ENCODE measurements at places on chromosomes 2 and 18.

- DNase-seq, result no peak
Measured at GRCh38 chr2:111100765-111101162, 19.9 kb upstream of the BCL2L11 start.

DNA sequence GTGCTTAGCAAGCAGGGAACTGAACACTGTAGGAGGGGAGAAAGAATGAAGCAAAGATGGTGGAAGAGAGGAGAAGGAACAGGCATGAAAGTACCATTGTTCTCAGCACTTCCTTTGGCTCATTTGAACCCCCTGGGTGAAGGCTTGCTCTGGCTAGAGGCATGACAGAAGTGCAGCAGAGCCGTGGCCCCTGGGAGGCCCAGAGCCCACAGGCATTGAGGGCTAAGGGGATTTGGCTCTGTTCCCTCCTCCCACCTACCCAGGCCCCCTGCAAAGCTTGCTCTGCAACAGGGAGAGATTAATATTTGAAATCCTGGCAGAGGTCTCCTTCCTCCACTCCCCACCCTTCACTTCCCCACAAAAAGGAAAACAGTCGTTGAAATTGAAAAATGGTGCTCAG is 262.6 kb downstream of the CELF4 start:
- no peak for DNase-seq

- DNase-seq, result no peak
Measured at GRCh38 chr2:53510401-53510800, 257.2 kb upstream of the CHAC2 start.

DNA sequence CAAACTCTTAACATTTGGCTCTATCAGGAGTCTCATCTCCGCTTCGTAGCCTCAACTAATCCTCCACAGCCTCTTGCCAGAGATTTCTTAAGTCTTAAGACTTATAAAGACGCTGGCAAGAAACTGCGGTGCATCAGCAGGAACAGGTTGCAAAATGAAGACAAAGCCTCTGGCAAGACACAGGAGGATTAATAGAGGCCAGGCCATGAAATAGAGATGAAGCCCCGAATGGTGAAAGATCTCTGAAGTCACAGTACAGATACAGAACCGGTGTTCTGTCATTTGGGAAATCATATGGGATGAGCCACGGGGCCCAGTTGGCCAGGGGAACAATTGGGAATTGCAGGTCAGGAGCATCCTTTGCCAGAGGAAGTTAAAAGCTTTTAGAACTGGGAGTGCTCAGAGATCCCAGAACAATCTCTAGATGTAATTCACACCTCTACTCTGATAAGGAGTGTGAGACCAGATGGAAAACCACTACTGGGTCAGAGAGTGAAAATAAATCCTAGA is 190.9 kb upstream of the FOSL2 start:
- no peak for DNase-seq

DNA sequence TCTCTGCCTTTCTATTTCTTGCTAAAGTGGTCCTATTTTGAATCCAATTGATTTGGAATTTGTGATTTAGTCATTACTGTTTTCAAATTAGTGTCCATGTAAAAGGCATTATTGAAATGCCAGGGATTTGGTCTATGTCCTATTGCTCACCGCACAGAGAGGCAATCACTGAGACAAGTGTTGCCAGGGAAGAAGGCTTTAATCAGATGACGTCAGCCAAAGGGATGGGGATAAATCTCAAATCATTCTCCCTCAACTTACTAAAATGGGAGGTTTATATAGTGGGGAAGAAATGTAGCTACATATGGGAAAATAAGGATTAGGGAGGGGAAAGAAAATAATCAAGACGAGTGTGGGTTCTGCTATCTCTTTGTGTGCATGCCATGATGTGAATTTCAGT is 9.6 kb downstream of the SERPINB12 start:
- DNase-seq, result no peak

- peak; percentile 10 for DNase-seq
Measured at GRCh38 chr2:114729026-114729425, 286.6 kb downstream of the DPP10 start.

DNA sequence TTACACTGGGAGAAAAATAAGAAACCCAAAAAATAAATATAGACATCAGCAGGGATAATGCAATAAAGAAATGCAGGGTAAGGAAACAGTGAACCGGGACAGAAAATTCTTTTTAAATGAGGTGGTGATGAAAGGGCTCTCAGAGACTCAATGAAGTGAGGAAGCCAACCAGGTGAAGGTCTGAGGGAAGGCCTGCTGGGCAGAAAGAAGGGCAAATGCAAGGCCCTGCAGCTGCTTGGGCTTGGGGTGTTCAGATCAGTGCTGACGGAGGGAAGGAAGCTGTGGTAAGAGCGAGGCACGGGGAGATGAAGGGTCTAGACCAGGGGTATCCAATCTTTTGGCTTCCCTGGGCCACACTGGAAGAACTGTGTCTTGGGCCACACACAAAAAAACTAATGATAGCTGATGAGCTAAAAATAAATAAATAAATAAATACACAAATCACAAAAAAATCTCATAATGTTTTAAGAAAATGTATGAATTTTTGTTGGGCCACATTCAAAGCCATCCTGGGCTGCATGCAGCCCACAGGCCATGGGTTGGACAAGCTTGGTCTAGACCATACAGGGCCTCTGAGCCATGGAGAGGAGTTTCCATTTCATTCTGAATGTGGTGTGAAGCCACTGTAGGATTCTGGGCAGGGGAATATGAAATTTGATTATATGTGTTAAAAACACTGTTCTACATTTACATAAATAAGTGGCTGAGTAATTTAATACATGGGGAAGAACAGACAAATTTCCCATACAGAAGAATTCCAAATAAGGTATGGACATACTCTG is 96.3 kb upstream of the DNMT3A start:
- DNase-seq, result no peak

DNA sequence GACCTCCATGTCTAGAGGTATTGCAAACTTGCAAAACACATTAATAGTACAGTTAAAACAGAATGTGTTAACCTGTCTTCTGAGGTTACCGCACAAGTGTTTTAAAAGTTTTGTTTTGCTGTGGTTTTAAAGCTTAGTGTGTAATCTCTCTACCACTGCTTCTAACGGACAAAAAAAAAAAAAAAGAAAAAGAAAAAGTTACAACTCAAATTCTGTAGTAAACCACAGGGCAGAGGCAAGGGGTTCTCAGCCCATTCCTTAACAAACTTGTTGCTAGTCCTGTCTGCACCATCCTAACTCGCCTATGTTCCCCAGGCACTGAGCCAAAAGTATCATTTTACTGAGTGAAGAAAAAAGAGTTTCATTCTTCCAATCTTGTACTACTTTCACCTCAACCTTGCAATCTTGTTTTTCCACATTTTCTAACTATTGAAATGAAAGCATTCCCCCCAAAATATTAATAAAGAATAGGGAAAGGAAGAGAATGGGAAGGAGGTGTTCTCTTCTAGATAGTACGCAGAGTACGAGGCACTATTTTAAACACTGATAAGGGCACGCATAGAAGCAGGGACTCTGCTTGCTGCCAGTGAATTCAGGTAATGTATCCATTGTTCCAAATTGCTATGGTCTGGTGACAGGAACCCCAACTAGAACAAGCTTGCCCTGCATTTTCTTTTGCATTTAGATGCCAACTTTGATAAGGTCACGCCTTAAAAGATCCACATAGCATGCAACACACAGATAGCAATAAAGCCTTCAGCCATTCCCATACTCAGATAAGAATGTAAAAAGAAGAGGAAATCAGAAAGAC is 47.1 kb downstream of the IKZF2 start:
- no peak for DNase-seq

GRCh38 chr2:241391892-241392665 is 36.0 kb downstream of the FARP2 start:
- no peak for DNase-seq

- no peak for DNase-seq
Measured at GRCh38 chr2:240649331-240649730, 24.1 kb downstream of the GPR35 start.

DNA sequence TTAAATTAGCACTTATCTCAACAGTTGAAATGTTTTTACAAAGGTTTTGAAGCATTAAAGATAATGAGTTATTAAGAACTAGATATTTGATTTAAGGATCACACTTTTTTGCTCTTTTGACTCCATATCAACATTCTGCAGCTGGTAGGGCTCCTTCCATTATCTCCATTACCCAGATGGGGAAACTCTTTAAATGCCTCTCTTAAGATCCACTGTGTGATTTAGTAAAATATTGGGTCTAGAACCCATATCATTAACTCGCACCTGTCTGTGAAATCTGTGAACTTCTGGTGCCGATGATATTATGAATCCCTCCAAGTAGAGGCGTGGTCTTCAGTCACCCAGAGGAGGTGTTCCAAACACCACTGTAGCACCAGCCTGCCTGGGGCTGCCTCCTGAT is 466.2 kb downstream of the TSN start:
- DNase-seq, result no peak

- no peak for DNase-seq
Measured at GRCh38 chr18:79519751-79520477, 124.2 kb downstream of the NFATC1 start.

DNA sequence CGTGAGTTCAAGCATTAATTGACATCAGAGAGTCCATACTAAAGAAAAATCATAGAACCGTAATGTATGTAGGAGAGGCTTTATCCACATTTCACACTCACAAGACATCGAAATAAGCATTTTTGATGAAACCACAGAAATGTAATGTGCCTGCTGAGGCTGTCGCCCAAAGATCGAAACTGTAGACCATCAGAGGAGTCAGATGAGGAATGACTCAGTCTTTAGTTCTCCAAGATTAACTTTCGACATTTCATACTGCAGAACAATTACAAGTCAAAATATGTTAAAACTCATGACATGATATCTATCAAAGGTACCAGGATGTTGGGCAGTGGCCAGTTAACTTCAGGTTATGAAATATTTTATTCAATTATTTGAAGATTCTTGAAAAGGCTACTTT is 79.6 kb downstream of the RAB31 start:
- DNase-seq, result no peak

DNA sequence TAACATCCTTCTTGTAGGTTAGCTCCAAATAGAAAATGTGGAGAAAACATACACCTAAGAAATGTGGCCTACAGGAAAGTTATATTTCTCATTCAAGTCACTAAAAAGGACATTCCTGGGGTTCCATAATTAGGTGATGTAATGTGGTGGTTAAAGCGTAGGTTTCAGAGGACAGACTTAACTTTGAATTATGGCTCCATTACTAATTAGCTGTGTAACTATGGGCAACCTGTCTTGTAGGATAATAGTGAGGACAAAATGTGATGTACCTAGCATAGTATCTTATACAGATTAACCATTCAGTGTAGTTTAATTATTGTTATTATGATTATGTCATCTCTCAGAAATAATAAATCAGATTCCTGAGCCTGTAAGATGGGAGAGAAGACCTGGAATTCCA is 602.5 kb downstream of the TSN start:
- DNase-seq, result no peak

- DNase-seq, result no peak
Measured at GRCh38 chr2:5596868-5597267, 95.3 kb upstream of the SOX11 start.

DNA sequence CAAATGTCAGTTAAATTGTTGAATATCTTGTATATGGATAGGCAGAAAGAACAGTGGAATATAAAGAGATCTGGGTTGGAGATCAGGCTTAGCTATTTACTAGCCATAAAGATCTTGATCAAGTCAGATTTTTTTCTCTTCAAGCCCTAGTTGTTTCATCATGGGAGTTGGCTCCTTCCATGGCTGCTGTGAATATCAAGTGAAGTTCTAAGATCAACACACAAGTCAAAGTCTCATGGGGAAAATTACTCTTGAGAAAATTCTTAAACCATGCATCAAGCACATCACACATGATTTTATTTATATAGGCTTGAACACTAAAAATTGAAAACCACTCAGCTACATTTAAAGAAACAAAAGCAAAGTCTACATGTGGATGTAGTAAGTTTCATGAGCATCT is 79.8 kb downstream of the C1D start:
- no peak for DNase-seq

DNA sequence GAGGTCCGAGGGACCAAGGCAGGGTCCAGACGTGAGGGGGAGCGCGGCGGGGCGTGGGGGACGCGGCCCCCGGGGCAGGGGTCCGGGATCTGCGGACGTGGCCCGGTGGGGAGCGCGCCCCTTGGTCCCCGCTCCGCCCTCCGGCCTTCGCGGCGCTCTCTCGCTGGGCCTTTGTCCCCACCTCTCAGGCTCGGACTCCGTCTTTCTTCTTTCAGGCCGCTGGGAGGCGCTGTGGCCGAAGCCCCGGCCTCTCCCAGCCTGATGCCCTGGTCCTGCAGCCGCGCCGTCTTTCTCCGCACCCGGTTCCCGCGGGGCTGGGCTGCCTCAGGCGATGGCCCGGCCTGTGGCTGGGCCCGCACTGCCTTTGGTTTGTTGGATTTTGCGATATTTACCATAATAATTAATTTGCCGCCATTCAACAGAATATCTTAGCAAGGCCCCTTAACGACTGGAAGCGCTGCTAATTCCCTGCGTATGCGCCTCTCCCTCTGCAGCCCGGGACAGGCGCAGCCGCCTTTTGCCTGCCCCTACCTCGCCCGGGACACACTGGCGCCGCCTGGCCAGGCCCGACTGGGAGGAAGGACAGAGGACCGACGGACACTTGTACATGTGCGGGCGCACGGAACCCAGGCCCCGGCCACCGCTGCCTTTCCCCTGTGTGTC is 10.8 kb downstream of the SIX3 start:
- DNase-seq, result no peak

DNA sequence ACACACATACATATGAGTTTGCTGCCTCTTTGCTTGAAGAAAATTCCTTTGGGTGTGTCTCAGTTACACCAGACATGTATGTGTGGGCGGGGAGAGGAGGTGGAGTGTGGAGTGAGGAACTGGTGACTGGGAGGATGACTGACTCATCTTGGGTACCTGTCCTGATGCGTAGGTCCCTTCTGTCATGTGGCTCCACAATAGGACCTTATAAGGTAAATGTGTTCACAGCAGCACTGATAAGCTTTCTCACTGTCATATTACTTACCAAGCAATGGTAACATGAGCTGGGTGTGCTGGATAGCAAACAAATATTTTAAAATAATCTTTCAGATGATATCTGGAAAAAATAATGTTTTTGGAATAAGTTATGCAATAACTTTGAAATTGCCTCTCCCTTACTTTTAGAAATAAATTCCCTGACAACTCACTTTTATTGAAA is 45.1 kb downstream of the SLC9A2 start:
- DNase-seq, result peak; percentile 11

DNA sequence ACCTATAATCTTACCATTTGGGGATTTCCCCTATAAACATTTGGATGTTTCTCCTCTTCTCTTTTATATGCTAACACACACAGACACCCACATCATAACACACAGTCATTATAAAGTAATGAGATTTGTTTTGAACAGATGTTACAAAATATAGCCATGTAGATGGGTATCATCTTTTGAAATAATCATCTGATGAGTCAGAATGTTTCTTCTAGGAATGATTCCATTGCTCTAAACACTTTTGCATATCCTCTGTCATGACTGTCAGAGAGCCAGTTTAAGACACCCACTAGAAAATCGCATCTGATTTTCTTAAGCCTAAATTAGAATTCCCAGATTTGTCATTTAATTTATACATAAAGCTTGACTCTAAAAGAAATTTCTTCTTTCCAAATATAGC is 442.6 kb downstream of the CMPK2 start:
- DNase-seq, result no peak

Data from LNCaP clone FGC (cell line).